ENCODE measurements at places on chromosomes 7 and 10. TPM values are rescaled to one million over a fixed set of nuclear protein-coding genes. Genes with fewer than 3 reads are reported as not detected.

Gene OGDHL
- total RNA-seq = not detected

Gene CD36
- total RNA-seq = 240 TPM

Gene COL1A2
- total RNA-seq = 113 TPM

Gene ARF5
- 134 TPM for total RNA-seq

Gene CYP26C1
- 0.16 TPM for total RNA-seq

Gene DOCK4
- 31.7 TPM for total RNA-seq

Gene ZRANB1
- total RNA-seq = 32.4 TPM

Gene ETV1
- 10.1 TPM for total RNA-seq

Gene NUP42
- total RNA-seq = 34.1 TPM

Gene FGL2
- total RNA-seq = 23.3 TPM

Gene LIPK
- total RNA-seq = 0.66 TPM

Gene AGR3
- total RNA-seq = 37.3 TPM

Gene BET1
- total RNA-seq = 18.1 TPM

Gene PNLIPRP2
- total RNA-seq = not detected

Gene TMEM184A
- total RNA-seq = 8.2 TPM

- DNase-seq = no peak
These were observed 32.5 kb downstream of the PDE1C start for GRCh38 chr7:32037650-32038198.

- no peak for DNase-seq
These were observed 228.7 kb downstream of the TCF7L2 start for GRCh38 chr10:113178771-113179170.

GRCh38 chr10:128577958-128578750 is 451.9 kb upstream of the MKI67 start:
- DNase-seq = no peak

GRCh38 chr10:88168171-88169036 is 305.0 kb downstream of the PTEN start:
- no peak for DNase-seq

DNA sequence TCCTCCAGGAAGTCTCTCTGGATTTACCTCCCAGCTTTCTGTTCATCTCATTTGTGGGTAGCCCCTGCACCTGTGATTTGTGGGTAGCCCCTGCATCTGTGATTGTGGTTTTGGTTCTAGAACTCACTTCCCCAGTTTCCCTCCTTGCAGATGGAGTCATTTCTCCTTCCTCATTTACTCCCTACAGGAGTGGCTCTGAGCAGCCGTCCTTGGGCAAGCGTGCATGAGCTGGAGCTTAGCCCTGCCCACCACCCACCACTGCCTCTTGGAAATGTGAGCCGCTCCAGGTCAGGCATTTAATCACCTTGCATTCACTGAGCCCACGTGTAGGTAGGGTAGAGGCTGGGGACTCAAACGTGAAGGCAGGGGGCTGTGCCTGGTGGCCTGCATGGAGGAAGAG is 8.2 kb downstream of the COL26A1 start:
- no peak for DNase-seq

- DNase-seq = no peak
These were observed 69.8 kb downstream of the MAP3K8 start for GRCh38 chr10:30503700-30504266.

DNA sequence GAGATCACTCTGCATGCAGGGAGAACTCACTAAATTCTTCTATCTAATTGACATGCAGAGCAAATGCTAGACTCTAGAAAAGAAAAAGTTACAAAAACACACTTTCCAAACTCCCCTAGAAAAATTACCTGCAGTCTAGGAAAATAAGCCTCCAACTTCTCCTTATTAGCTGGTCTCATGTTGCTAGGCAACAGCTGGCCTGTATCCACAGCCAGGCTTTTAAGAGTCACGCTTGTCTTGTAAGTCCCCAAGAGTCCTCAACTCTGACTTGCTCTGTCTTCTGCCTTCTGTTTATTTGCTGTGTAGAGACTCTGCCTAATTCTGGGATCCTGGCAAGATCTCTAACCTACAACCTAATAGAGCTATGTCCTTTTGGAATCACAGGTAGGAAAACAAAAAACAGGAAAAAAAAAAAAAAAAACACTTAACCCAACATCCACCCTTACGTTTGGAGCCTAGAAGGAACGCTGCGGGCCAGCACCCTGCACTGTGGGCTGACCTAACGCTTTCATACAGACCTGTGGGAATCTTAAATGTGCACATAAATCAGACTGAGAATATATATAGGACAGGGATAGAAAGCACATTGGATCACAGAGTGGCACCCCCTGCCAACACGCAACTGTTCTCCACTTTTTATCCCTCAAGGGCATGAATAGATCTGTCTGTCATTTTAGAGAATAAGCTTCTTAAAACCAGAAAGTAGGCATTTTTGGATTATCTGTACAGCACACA is 117.0 kb upstream of the PTPRZ1 start:
- no peak for DNase-seq

DNA sequence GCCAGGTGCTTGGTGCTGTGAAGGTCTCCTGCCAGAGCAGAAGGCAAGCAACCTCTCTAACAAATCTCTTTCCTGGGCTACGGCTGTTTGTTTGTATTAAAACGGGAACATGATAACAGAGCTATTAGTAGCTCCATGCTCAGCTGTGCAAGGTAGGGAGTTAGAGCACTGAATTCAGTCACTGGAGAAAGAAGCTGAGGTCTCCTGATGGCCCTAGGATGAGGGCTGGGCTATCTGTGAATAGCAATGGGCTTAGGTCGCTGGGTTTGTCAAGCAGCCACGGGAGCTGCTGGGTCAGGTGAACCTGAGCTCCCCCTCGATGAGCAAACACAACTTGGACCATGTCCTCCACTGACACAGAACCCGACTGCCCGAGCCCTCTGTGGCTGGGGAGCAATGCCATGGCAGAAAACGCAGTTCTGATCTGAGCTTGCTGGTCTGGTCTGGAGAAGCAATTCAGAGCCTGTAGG is 24.4 kb downstream of the TACC2 start:
- DNase-seq = no peak

DNA sequence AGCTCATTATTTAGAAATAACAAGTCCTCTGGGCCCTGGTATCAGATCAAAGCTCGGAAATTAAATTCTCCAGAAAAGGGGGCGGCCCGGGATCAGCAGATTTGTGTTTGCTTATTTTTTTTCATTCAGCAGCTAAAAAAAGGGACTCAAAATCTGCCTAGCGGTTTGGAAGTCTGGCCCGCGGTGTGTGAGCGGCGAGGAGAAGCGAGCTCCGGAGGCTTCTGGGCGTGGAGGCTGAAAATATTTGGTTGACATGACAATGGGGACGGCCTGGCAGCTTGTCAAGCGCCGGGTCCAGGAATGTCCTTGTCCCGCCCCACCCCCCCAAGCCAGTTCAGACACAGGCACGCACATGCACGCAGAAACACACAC is 43.4 kb downstream of the FOXL3 start:
- peak; percentile 73 for DNase-seq

GRCh38 chr10:101571271-101571925 is 16.7 kb downstream of the POLL start:
- no peak for DNase-seq

DNA sequence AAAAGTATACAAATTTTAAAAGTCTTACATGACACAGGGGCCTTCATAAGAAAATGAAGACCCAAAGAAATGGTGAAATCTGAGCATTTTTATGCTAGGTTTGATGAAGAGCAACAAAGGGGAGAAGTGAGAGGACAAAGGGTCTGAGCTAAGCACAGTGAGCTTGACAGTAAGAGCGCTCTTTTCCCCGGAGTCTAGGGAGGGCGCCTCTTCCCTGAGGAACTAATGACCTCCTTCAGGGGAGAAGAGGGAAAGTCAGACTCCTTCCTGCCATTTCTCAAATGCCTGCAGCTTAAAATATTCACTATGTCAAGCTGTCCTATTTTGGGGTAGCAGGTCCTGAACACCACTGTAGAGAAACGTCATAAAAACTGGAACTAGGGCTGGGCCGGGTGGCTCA is 18.1 kb upstream of the PAXIP1 start:
- no peak for DNase-seq

DNA sequence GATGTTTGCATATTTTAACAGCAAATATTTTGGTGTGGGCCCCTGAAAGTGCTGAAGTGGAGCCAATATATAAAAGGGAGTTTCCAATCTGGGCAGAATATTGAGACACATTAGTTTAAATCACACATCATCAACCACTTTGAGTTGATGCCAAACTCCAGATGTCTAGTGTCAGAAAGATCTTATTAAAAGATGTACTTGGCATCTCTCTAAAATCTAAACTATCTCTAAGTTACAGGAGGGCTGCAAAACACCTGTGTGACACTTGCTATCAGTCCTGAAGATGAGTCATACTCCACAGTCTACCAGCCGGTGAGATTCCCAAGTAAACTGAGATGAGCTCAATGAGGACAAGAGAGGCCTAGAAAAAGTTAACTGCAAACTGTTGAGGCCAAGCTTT is 11.4 kb downstream of the JAZF1 start:
- no peak for DNase-seq

- no peak for DNase-seq
These were observed 36.1 kb upstream of the CCNY start for GRCh38 chr10:35300063-35300699.

DNA sequence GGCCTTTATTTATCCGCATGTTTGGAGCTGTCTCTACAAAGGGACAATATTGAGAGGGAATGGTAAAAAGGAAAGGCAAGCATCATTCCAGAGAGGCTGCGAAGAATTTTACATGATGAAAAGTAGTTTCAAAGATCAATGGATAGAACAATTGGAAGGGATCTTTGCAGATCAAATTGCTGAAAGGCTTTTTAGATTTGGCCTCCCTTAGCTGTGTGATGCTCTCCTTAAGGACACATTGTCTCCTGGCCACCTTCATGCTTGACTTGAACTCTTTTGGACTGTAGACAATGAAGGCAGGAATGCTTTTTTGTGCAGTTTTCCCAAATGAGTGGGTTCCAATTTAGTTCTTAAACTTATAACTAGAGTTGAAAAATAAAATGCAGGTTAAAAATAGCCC is 344.7 kb downstream of the ARL4A start:
- no peak for DNase-seq

DNA sequence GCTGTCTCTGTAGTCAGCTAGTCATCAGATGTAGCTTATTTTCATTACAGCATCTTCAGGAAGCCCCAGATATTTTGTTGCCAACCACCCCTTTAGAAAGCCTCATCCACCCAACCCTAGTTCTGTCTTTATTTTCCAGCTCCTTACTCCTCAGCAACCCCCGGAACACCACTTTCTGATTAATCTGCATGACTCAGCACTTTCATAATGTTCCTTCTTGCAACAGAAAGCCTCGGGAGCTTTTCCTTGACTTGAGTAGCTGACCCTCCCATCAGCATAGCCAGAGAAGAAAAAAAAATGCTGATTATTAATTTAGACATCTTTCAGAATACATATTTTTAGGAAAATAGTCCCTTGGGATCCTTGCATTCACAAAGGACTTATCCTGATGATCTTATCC is 244.0 kb upstream of the CXCL12 start:
- DNase-seq = no peak

GRCh38 chr7:22696541-22697228 is 30.3 kb upstream of the IL6 start:
- DNase-seq = no peak

GRCh38 chr7:137932881-137933269 is 69.0 kb downstream of the CREB3L2 start:
- no peak for DNase-seq

- DNase-seq = no peak
These were observed 201.6 kb downstream of the MBL2 start for GRCh38 chr10:52571018-52571417.

Data from breast epithelium (tissue), 4 donors.